Stimulated activated CD4-positive, alpha-beta T cell treated with anti-CD3 and anti-CD28 coated beads, TNF-alpha, amount 100 ng/mL, for 24 hours (primary cell): ENCODE measurements at places on chromosomes 6 and 20.

GRCh38 chr6:139490482-139490881 lies 116.0 kb upstream of the CITED2 start:
- no peak for DNase-seq

DNA sequence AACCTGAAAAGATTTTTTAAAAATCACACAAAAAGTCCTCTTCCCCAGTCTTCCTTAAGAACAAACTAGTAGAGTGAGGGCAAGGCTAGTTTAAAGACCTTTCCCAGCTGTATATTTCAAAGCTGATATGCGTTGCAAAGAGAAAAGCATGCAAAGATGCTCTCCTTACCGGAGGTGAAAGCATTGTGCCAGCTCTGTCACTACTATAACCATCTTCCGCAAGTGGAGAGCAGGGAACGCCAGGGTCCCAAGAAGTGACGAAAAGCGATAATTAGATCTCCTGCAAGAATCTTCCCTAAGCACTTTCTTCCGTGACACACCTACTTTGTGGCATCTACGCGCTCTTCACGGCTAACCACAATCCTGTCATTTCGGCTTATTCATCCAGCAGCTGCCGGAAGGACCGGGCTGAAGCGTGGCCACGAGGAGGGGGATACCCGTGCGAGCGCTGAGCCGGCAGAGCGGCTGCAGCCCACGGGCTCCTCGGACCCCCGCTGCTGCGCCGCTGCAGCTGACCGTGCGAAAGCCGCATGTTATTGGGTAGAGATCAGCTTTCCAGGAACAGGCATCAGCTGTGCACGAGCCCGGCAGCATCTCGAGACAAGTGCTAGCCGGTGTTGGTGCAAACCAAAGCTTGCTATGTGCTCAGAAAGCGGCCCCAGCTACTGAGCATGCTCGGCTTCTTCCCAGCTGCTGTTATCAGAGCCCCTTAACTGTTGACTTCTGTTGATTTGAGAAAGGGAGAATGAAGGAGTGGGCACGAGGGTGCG lies 57.2 kb upstream of the ARHGAP18 start:
- DNase-seq: peak; percentile 47

DNA sequence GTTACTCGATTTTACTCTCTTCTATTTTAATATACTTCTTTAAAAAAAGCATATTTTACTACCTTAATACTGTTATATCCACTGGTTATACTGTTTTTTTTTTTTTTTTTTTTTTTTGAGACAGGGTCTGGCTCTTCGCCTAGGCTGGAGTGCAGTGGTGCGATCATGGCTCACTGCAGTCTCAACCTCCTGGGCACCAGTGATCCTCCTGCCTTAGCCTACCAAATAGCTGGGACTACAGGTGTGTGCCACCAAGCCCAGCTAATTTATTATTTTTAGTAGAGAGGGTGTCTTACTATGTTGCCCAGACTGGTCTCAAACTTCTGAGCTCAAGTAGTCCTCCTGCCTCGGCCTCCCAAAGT lies 170.7 kb downstream of the DOK5 start:
- DNase-seq: no peak

DNA sequence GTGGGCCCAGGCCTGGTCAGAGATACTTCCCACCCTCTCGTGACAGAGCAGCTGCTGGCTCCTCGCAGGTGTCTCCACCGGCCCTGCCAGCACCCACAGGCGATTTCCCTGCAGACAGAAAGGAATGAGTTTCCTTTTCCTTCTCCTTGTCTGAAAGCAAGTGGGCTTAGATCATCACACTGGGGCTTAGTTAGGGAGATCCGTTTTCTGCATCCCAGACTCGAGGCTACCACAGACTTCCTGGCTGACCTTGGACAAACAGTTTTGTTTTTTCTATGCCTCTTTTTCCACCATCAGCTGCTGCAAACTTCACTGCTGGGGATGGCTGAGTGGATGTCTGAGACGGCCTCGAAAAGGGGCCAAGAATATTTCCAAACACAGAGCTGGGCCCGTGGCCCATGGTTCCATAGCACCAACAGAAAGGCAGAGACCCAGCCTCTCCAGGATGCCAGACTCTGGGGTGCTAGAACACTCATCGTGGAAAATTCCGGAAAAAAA lies 86.5 kb downstream of the BANF2 start:
- DNase-seq: no peak

DNA sequence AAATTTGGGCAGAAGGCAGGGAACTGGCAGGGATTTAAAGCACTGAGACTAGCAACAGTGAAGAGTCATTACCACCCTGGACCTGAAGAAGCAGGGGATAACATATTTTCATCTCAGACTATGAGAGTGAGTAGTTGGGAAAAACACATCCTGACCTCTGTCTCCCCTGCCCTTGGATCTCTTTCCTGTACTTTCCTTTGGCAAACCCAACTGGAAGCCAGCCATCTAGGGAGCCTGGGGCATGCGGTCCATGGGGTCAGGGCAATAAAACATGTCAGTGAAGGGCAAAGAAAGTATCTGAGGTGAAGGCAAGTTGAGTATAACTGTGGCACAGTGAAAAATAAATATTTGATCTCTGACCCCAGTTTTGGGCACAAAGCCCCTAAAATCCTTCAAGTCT lies 698.2 kb downstream of the DOK5 start:
- DNase-seq: no peak

DNA sequence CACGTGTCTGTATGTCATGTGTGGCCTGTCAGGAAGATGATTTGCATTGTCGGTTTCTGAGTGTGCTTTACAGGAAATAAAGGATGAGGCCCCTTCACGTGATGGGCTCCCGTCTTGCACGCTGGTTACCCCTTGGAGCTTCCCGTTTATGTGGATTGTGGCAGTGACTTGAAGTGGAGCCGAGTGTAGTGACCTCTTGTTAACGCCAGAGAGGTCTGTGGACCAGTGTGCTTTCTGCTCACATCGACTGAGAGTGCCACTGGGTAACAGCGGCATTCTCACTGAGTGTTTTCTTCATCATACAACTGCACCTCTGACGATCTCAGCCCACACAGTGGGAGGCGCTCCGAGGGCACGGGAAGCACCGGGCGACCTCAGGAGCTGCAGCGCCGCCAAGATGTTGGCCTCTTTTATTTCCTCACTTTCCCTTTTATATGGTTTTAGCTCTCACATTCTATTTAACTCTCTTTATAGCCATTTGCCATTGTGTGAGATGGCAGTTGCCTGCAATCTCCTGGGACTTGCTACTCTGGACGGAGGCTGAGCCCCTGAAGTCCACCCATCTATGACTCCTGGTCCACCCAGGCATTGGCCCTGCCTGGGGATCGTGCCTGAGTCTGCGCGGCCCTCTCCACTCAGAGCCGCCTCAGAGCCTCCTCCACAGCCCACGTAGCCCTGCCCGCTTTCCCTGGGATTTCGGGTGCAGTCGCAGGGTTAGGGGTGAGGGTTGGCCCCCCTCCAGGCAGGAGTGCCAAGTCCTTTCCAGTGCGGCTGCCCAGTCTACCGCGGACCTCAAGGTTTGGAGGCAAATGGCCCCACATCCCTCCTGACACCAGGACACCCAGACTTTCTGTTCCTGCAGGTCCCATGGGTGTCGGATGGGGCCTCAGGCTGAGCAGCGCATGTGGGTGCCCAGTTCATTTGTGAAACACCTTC lies 238.9 kb downstream of the ERMARD start:
- peak; percentile 56 for DNase-seq

- DNase-seq: no peak
Measured at GRCh38 chr20:41533537-41534136, 84.5 kb downstream of the CHD6 start.

- no peak for DNase-seq
Measured at GRCh38 chr6:119280668-119281067, 68.9 kb downstream of the MAN1A1 start.

- no peak for DNase-seq
Measured at GRCh38 chr6:11484441-11484840, 53.1 kb upstream of the TMEM170B start.

GRCh38 chr20:17843246-17844132 lies 125.1 kb downstream of the SNX5 start:
- no peak for DNase-seq

DNA sequence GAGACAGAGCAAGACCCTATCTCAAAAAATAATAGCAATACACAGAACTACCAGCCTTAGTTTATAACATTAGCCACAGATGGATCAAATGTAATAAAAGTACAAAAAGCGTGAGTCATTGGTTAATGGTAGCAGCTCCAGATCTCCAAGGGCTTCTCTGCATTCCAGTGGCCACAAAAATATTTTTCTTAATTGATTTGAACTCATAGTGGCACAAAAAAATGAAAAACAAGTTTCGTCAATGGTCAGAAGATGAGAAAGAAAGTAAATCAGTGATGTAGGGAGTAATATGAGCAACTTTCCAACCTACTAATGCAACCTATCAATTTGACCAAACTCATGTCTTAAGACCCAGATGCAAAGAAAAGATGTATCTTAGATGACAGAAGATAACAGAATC lies 79.6 kb downstream of the CEP57L1 start:
- no peak for DNase-seq

DNA sequence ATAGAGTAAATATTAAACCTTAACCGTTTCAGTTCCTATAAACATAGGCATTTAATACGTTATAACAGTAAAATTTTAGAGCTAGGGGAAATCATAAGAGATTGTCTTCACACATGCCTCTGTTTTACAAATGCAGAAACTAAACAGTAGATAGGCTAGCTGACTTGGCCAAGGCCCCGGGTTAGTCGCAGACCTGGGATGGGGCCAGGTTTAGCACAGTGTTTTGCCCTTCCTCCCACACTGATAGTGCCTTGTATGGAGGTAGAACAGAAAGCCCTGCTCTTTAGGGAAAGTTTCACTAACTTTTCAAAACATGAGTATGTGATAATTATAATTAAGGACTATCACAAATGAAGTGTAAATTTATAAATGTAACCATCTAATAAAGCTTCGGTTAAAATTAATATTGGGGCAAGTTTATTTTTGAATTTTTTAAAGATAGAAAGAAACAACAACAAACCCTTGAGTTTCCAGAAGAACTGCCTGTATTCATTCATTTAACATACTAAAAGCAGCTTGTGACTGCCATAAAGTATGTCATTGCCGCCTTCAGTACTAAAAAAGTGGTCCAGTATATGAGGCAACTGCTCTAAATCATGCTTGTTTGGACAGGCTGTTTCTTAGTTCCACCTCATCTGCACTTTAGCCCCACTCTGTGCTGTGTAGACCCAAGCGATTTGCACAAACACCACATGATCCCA lies 62.5 kb upstream of the LOC128125822 start:
- no peak for DNase-seq

DNA sequence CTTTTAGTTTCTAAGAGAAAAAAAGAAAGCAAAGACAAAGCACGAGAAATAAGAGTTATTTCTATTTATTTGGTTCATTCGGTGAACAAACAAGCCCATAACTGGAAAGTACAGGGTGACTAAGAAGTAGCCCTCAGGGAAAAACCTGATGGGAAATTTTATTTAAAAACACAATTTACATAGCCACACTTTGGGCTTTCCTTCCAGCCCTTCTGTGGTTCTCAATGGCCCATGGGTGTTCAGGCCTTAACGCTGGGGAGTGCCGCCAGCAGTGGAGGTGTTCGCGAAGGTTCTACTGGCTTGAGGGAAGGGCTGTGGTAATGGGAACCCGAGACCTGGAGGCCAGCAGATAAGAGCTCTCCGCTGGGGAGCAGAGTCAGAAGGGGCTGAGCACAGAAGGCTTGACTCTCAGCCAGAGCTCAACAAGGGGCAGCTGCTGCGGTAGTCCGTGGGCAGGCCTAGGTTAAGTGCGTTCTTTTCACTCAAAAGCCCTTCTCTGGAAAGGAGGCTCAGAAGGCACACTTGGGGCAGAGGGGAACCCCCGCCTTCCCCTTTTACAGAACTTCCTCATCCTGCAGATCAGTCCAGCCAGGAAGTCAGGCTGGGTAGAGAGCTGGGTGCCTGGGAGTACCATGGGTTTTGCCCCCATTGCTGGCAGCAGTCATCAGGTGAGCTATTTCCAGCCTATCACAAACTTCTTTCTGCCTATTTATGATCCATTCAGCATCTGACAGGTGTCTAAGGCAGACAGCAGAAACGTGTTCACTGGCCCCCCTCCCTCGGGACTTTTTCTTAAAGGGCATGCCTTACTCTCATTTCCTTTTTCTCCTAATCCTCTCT lies 8.8 kb upstream of the CD83 start:
- DNase-seq: peak; percentile 27

- DNase-seq: no peak
Measured at GRCh38 chr6:2651536-2651935, 99.2 kb downstream of the MYLK4 start.

DNA sequence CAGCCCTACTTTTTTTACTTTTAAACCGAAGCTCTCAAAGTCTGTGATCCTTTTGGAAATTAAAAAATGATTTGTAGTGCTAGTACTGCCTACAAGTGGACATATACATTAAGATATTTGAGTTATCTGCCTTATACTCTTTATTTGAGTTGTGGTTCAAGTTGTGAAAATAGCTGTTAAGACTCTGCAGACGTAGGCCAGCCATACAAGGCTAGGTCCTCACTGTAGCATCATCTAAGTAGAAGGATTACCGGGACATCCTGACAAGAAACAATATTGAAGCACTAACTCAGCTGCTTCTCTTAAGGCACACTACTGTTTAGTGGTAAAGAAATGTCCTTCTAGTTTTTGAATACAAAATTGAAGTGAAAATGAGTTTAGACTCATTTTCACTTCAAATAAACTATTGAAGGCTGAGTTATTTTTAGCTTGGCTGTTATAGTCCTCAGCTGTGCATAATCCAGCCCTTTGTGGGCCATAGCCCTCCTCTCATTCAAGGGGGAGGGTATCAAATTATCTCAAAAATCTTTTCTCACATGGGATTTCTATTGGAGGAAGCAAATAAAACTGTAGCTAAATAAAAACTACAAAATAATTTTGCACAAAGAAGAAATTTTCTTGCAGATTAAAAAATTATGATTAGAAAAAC lies 68.1 kb downstream of the JAG1 start:
- no peak for DNase-seq
